NCI-H2029 (cell line): ENCODE measurements at places on chromosomes 4 and X.

DNA sequence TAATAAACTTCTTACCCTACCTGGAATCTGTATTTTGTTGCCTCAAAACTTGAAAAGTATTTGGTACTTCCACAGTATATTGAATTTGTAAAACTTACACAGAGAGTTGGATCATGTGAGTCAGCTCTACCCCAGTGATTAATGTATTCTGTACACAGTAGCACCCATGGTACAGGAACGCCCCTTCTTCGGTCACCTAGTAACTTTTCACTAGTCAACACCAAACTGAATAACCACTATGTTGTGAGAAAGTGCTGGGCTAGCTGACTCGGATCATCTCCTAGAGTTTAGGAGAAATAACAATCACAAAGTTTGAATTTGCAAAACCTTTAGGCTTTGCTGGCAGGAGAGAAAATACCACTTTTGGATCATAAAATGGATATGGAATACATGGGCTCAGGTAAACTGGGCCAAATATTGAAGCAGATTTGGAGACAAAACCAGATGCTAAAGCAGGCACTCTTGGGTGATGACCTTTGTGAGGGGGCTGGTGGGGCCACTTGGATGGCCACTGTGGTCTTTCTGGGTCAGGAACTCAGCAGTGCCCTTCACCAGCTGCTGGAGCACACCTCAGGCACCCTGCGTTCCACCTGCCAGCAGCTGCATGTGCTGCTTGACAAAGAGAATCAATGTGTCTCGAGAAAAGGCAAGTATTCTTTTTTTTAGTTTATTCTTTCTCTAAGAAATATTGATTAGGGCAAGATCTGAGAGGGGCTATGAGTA lies at the start of gene DTHD1:
Gene DTHD1 (plus strand): TSS at position 233 of the 723 bp plus-strand sequence. CDS start 143 bp downstream, at position 376.
- DNase-seq = no peak

DNA sequence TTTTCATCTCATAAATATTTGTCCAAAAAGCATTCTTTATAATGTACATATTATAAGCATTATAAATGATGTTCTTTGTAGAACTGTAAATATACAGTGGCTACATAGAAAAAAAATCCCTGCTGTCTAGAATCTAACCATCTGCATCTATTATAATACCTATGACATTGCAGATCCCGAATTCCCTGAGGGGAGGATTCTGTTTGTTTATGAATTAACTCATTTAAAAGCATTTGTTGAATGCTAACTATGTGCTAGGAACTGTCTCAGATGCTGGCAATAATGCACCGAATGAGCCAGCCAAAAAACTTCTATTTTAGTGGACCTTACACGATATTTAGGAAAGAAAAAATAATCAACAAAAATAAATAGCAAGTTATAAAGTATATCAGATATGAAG lies 189.6 kb downstream of the PACRGL start:
- DNase-seq = no peak

DNA sequence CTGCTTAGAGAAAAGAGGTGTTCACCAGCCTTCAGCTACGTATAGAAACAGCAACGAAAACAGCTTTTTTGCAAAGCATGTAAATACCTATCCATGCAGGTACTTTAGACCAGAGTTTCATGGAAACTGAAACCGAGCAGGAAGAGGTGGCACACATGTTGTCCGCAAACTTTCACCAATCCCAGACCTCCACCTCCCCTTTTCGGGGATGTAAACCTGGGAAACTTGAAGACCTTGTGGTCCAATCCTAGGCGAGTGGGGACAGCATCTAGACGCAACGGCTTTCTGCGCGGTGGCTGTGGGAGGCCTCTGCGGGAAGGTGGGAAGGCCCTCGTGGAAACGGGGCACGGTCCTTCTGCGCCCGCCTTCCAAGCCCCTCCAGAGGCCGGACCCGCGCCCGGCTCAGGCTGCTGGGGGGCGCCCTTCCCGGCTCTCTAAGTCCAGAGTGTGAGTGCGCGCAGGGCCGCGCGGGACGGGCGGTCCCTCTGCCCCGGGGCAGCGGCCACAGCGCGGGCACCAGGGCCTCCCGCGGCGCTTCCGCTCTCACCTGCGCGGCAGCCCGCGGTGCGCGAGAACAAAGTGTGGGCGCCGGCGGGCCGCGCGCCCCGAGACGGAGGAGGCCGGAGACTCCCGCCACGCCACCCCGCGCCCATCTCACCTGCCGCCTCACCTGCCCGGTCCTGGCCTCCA lies 830 bp upstream of the SHROOM2 start:
- no peak for DNase-seq

GRCh38 chr4:67401902-67402301 lies 143.4 kb downstream of the CENPC start:
- no peak for DNase-seq

GRCh38 chrX:73977542-73978169 lies 326.3 kb upstream of the ZCCHC13 start:
- no peak for DNase-seq

GRCh38 chr4:3111461-3111860 lies 37.0 kb downstream of the HTT start:
- DNase-seq = peak; percentile 20

DNA sequence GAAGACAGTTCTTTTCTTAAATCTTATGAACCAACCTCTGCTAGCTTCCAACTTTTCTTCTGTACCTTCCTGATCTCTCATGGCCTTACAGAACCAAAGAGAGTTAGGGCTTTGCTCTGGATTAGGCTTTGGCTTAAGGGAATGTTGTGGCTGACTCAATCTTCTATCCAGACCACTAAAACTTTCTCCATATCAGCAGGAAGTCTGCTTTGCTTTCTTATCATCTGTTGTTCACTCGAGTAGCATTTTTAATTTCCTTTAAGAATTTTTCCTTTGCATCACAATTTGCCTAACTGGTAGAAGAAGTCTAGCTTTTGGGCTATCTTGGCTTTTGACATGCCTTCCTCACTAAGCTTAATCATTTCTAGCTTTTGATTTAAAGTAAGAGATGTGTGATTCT lies 167.0 kb downstream of the TBCK start:
- no peak for DNase-seq

DNA sequence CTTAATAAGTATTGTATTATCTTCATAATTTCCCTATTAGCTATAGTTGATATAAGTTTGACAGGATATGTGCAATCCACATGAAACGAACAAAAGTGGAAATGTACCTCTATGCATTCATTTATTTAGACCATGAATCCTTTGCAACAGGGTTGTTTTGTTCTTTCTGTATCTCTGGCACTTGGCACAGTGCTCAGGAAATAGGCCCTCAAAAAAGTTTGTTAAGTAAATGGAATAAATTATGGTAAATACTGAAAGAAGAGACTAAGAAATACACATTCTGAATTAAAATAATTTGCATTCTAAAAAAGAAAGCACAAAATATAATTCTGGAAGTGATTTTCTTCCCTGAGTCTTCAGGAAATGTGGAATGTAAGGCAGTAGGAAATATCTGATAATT lies 39.3 kb downstream of the TAPT1 start:
- no peak for DNase-seq

GRCh38 chrX:44489515-44489914 lies 53.1 kb downstream of the FUNDC1 start:
- DNase-seq = no peak

DNA sequence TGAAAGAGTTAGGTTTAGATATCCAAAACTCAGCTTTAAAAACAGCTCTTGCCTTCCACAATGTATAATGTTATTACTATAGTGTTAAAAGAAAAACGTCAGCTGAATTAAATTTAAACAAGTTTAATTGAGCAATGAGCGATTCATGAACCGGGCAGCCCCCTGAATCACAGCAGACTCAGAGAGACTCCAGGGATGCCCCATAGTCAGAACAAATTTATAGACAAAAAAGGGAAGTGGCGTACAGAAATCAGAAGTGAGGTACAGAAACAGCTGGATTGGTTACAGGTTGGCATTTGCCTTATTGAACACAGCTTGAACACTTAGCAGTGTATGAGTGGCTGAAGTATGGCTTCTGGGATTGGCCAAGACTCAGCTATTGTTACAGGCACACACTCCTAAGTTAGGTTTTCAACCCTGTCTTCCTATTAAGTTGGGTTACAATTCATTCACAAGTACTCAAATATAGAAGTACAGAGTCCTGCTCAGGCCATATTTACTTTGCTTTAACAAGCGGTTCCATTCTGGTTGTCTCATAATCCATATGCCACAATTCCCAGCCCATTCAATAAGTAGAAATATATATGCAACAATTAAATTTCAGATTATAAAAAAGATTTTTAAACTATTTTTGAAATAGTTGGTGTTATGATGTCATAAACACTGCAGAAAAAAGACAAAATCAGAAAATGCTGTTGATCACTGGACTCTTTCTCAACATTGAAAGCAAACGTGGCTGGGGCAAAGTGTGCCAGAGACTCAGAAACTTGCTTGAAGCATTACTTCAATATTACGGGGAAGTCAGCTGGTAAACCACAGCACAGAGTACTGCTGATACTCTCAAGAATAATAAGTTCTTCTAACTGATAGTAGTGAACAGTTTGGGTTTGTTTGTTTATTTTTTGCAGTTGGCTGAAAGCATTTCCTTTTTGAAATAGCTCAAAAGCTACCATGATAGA lies 459.7 kb downstream of the RAB28 start:
- DNase-seq = no peak

- no peak for DNase-seq
Measured at GRCh38 chrX:115345615-115346014, 56.1 kb downstream of the LUZP4 start.

- DNase-seq = peak; percentile 45
Measured at GRCh38 chr4:185004562-185005218, 13.6 kb upstream of the HELT start.

DNA sequence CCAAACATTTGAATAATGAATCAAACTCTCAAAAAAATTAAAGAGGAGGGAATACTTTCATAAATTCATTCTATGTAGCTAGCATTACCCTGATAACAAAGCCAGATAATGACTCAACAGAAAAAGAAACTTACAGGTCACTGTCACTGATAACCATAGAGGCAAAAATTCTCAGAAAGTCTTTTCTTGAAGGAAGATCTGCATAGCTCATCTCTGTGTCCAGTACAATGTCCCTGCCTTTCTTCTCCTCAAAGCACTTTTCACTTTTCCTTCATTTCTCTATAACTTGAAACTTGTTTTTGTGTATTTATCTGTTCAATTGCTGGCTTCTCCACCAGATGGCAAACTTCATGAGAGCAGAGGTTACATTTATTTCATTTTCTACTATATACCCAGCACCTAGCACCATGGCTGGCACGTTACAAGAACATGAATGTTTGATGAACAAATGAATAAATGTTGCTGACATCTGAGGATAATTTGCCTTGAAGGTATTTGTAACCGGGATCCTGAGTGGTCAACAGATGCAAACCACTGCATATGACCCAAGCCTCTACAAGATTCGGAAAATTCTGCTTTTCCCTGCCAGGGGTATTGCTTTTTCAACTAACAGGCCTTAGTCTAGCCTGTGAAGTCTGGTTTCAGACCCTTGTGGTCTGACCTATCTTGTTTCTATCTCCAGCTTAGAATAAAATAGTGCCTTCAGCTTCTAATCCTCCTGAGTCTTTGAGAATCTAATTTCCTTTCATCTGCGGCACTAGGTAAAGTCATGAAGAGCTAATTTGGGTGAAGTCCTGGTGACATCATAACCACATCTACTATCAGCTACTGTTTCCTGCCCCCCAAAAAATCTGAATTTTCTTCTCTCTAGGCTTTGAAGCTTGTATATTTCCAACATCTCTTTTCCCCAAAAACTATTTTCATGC lies 52.5 kb upstream of the ANTXR2 start:
- no peak for DNase-seq
